ENCODE measurements at places on chromosomes 5 and 9. TPM values are rescaled to one million over a fixed set of nuclear protein-coding genes. Genes with fewer than 3 reads are reported as not detected.

DNA sequence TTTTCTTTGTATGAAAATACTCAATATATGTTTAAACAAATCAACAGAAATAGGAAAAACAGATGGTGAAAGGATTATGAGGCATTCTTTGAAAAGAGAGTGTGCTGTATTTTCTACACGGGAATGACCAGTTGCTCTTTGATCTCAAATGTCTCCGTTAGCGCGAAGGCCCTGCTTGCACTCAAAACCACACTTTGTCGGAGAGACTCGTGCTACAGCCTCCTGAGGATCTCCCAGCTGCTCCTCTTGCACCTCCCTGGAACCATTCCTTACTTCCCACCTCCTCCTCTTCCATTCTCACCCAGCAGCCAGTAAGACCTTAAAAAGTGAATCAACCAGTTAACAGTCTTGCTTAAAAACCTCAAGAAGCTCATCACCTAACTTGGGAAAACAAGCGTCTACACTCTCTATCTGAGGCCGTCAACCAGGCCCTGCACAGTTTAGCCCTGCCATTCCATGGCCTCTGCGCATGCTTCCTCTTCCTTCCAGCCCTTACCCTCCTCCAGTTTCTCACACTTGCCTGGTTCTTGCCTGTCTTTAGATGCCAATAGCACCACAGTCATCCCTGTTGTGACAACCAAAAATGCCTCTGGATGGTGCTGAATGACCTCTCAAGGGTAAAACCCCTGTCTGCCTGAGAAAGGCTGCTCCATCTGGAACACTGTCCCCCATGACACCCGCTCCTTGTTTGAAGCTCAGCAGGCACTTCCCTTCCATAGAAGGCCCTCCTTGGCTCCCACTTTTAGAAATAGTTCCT lies 594.7 kb upstream of the WWC1 start:
- DNase-seq: no peak

DNA sequence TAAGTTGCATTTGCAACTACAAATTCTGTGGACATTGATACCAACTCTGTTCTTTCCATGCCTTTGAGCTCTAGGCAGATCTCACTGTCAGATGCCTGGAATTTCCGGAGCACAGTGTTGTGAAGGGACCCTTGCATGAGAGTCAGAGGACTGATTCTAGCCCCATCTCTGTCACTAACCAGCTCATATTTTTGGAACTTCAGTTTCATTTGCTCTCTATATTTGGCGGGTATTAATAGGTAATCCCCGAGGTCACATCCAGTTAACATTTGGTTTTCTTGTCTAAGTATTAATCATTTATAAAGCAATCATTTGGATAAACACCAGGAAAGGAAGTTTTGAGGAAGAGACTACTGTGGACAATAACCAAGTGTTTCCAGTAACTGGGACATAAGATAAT lies 115.7 kb downstream of the MAN2A1 start:
- peak; percentile 26 for DNase-seq

DNA sequence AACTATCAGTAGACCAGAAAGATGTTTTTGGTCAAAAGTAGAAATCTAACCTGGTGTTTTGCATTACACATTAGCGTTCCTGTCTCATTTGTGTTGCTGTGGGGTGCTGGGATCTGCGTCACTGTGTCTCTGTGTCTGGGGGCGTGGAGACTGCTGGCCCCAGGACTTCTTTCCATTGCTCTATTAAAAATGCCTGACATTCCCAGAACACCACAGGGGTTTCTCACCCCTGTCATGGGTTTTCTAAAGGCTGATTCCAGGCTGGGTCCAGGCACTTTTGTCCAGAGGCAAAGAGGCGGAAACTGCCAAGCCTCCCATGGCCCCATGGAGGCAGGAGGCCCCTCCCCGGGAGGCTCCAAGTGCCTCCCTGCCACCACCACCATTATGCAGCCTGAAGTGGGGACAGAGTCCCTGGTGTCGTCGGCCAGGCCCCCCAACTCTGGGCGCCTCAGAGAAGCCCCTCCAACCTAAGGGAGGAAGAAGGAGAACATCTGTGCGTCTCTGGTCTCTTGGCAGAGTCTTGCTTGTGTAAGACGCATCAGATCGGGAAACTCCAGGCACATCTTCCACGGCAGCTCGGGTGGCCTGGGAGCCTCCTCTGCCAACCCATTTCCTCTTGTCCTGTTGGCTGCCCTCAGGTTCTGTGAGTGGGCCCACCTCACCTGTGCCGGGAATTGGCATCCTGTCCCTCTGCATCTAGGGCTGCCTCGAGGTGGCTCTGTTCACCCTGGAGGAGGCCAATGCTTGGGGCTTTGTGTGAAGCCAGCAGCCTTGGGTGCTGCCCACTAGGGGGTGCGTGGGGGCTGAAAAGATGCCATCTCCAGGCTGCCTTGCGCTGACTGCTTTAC lies 13.8 kb upstream of the PLEKHG4B start:
- DNase-seq: peak; percentile 75

DNA sequence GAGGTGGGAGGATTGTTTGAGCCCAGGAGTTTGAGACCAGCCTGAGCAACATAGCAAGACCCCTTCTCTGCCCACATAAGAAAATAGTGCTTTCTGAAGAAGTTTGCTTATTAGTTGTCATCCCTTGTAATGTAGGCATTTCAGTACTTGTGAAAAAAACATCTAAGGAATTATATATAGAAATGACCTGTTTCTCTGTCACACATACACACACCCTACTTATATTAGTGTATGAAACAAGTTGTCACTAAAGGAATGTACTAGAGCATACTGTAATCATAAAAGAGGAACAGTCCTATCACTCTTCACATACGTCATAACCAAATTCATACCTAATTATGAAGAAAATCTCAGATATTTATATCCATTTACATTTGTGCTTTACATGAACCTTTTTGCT lies 122.0 kb downstream of the NIPBL start:
- no peak for DNase-seq

SLC4A9 gene
- not detected for total RNA-seq

NMUR2 gene
- not detected for total RNA-seq

KIF12 gene
- total RNA-seq: 0.59 TPM
